Left cardiac atrium (tissue), 4 donors: ENCODE measurements at places on chromosomes 2 and 18. TPM values are rescaled to one million over a fixed set of nuclear protein-coding genes. Genes with fewer than 3 reads are reported as not detected.

The ST6GAL2 gene
- total RNA-seq: 1.7 TPM

GRCh38 chr2:162315938-162316337 lies 2.5 kb downstream of the IFIH1 start:
- DNase-seq: no peak

GRCh38 chr2:127348426-127349000 lies 39.3 kb downstream of the MAP3K2 start:
- DNase-seq: no peak

DNA sequence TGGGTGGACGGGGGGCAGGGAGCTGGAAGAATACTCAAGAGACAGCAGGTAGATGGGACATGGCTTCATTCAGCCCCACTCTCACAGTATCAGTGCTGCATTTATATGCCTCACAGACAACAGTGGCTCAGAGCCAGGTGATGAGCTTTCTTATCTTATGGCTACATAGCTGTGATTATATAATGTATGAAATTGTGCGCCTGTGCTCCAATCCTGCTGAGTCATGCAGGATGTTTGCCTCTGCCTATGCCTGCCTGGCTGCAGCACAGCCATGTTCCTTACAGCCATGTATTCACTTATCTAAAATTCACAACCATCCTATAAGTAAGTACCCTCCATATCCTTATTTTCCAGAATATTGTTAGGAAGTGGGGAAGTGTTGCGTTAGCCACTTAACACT lies 37.7 kb upstream of the RNF103 start:
- DNase-seq: no peak

The PCBP1 gene
- total RNA-seq: 230 TPM

- DNase-seq: no peak
Measured at GRCh38 chr2:176205126-176205525, 16.7 kb downstream of the HOXD1 start.

DNA sequence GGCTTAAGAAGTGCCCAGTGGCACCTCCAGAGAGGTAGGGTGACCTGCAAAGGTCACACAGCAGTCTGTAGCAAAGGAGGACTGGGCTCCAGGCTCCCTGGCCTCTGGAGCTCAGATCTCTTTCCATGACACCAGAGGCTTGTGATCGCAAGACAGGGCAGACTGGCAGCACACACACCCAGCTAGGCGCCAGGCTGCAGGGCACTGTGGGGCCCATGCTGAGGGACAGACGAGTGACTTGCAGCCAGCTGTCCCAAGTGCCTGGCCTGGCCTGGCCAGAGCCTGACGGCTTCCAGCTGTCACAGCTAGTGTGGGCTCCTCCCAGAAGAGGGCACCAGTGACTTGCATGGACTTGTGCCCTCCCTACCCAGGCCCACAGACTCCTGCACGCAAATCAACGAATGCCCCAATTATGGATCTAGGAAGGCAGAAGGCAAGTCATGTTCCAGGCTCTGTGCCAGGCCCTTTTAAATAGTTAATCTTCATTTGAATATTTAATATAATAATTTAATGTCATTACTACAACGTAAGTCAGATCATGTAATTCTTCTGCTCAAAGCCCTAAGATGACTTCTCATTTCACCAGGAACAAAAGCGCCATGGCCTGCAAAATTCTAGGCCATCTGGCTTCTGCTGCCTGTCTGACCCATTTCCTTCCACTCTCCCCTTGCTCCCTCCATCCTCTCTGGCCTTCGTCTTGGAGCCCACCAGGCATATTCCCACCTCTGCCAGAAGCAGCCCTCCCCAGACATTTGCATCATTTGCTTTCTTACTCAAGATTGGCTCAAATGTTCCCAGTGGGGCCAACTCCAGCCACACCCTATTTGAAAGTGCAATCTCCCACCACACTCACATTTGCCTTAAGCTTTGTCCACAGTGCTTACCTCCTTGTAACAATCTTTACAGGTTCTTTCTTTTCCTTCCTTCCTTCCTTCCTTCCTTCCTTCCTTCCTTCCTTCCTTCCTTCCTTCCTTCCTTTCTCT lies 3.7 kb upstream of the SPEG start:
- peak; percentile 55 for DNase-seq

GRCh38 chr18:69885841-69886531 lies 61.7 kb downstream of the CD226 start:
- DNase-seq: no peak
